CD4-positive, alpha-beta T cell (primary cell): ENCODE measurements at places on chromosomes 13 and 19. TPM values are rescaled to one million over a fixed set of nuclear protein-coding genes. Genes with fewer than 3 reads are reported as not detected.

DNA sequence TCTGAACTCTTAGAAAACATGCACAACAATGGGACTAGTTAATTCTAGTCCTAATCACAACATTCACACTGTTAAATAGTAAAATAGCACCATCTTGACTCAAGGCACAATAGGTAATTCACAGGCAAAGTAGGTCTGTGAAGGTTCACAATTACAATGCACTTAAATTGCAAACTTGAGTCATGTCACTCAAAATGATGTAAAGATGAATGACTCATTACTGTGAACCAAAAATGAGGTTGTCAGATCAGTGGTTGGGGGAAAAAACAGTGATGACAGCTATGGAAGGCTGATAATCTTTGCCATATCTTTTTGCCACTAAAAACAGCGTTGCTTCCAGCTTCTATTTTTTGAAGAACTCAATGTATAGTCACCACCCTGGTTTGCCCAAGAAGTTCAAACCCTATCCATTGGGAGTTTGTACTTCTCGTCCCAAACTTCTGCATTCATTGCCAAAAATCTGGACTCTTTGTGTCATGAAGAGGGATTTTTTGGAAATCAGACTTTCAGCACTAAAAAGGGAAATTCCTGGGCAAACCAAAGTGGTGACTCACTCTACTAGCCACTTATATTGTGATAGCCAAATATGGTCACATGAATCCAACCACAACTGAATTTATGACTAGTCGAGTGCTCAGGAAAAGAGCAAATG is 200.9 kb upstream of the TMTC4 start:
- DNase-seq = no peak
- H3K4me1 ChIP-seq = no peaks in the 10 kb centered on the region
- H3K4me3 ChIP-seq = no peak overlapping the region
- H3K27ac ChIP-seq = no peak overlapping the region
- peaks cover 3% of the 10 kb centered on the region for H3K27me3 ChIP-seq

The ATP4A gene
- total RNA-seq = not detected

DNA sequence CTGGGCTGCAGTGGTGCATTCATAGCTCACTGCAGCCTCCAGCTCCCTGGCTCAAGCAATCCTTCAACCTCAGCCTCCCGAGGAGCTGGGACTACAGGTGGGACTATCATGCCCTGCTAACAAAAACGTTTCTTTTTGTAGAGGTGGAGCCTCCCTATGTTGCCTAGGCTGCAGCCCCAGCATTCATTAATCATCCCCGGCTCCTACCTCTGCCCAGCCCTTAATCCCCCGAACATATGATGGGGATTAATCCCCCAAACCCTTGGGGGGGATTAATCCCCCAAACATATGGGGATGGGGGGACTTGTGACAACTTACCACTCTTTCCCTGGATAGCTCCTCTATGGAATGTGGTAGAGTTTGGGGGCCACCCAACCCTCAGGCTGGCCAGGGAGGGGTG is 45.9 kb downstream of the SUGP2 start:
- peaks cover 7% of the 10 kb centered on the region for H3K36me3 ChIP-seq
- no peak overlapping the region for H3K27ac ChIP-seq
- peaks cover 6% of the 10 kb centered on the region for H3K27me3 ChIP-seq
- DNase-seq = no peak

DNA sequence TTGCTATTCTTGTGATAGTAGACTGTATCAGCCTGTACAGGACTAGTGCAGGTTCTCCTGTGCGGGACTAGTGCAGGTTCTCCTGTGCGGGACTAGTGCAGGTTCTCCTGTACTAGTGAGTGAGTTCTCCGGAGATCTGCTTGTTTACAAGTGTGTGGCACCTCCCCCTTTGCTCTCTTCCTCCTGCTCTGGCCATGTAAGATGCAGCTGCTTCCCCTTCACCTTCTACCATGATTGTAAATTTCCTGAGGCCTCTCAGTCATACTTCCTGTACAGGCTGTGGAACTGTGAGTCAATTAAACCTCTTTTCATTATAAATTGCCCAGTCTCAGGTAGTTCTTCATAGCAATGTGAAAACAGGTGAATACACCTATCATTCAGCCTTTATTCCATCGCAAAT is 289.6 kb downstream of the TEX29 start:
- H3K27ac ChIP-seq = no peak overlapping the region
- DNase-seq = no peak
- H3K27me3 ChIP-seq = peaks cover 2% of the 10 kb centered on the region
- no peaks in the 10 kb centered on the region for H3K4me1 ChIP-seq
- no peak overlapping the region for H3K4me3 ChIP-seq

DNA sequence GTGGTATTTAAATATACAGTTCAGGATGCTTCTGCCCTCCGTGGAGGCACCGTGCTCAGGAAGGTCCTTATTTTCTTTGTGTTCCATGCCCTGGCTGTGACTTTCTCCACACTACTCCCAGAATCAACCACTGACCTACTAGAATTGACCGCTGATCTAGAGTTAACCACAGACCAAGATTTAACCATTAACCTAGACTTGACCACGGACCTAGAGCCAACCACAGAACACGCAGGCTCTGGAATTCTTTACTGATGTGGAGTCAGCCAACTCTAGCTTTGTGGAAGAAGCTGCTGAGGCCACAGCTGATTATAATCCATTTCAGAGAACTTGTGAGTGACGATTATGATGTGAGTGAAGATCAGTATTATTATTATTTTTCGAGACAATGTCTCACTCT is 18.0 kb downstream of the GTF2F2 start:
- H3K27ac ChIP-seq = no peak overlapping the region
- H3K36me3 ChIP-seq = peaks cover 36% of the 10 kb centered on the region
- no peak for DNase-seq
- no peak overlapping the region for H3K4me3 ChIP-seq
- H3K4me1 ChIP-seq = no peaks in the 10 kb centered on the region

The ANKLE1 gene
- total RNA-seq = 1.9 TPM

GRCh38 chr19:13861392-13861713 is 15.6 kb upstream of the NANOS3 start:
- peaks cover 21% of the 10 kb centered on the region for H3K27me3 ChIP-seq
- H3K4me1 ChIP-seq = peaks cover 40% of the 10 kb centered on the region
- no peak for DNase-seq
- peak overlapping the region; percentile 73 for H3K4me3 ChIP-seq
- H3K27ac ChIP-seq = peak overlapping the region; percentile 84
- no peaks in the 10 kb centered on the region for H3K36me3 ChIP-seq

DNA sequence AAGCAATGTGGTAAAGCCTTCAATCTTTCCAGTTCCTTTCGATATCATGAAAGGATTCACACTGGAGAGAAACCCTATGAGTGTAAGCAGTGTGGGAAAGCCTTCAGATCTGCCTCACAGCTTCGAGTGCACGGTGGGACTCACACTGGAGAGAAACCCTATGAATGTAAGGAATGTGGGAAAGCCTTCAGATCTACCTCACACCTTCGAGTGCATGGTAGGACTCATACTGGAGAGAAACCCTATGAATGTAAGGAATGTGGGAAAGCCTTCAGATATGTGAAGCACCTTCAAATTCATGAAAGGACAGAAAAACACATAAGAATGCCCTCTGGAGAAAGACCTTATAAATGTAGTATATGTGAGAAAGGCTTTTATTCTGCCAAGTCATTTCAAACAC is 15.6 kb upstream of the ZNF763 start:
- no peak for DNase-seq
- H3K27ac ChIP-seq = no peak overlapping the region
- H3K27me3 ChIP-seq = no peaks in the 10 kb centered on the region
- H3K36me3 ChIP-seq = peaks cover 54% of the 10 kb centered on the region

GRCh38 chr19:48493718-48494401 is 17.8 kb downstream of the LMTK3 start:
- DNase-seq = no peak
- H3K27me3 ChIP-seq = no peaks in the 10 kb centered on the region
- H3K36me3 ChIP-seq = no peaks in the 10 kb centered on the region
- H3K4me1 ChIP-seq = peaks cover 65% of the 10 kb centered on the region
- H3K27ac ChIP-seq = no peak overlapping the region
